GM10248 (cell line): ENCODE measurements at places on chromosomes 7 and 10.

DNA sequence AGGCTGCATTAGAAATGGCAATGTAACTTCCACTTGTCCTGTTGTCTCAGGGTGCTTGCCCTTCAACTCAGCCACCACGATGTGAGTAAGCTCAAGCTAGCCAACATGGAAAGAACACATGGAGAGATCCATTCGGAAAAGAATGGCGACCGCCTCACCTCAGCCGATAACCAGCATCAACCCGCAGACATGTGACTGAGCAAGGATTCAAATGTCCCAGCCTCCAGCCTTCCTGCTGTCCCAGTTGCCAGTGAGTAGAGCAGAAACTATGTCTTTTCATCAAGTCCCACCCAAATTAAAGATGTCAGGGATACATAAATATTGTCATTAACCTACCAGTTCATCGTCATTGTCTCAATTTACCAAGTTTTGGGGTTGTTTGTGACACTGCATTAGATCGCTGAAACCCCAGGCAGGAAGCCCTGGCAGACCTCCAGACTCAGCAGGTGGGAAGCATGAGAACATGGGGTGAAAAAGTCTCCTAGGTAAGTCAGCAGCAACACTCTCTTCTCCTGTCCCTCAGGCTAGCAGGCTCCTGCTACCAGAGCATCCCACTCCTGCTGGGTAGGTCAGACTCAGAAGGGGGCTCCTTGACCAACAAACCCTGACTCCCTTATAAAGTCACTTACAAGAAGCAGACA, 67.0 kb downstream of the OSBPL3 start:
- DNase-seq = no peak

- DNase-seq = peak; percentile 18
Measured at GRCh38 chr10:91162050-91162494, 58.4 kb upstream of the PCGF5 start.

DNA sequence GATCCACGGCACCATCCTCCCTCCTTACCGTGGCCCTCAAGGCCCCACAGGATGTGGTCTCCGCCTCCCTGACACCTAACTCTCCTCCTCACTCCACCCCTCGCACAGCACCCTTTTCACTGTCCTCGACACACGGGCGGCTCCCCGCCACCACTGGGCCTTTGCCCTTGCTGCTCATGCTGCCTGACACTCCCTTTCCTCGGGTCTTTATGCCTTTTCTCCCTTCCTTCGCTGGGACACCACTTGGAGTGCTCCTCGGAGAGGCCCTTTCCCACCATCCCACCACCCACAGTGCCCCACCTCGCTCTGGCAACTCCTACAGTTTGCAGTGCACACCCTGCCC, 7.9 kb upstream of the INMT start:
- no peak for DNase-seq

DNA sequence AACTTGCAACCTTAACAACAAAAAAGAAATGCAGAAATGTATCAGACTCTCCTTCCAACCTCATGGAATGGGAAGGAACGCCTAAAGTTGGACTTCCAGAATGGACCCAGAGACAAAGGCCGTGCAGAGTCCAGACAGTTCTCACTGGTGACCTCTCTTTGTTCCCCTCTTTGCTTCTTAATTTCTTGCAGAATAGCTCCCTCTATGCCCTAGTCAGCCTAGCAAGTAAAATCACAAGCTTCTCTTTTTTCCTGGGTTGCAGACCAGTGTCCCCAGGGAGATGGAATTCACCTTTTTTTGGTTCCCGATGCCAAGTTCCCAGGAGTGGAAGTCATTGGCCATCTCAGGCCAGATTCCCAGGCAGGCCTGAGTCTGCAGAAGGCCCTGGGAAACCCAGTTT, 278.0 kb downstream of the CCSER2 start:
- DNase-seq = no peak

- no peak for DNase-seq
Measured at GRCh38 chr7:34837316-34837715, 179.3 kb downstream of the NPSR1 start.

- peak; percentile 6 for DNase-seq
Measured at GRCh38 chr7:150902078-150903033, 50.0 kb downstream of the AOC1 start.

- DNase-seq = no peak
Measured at GRCh38 chr10:103550229-103550628, 56.7 kb downstream of the NEURL1 start.

DNA sequence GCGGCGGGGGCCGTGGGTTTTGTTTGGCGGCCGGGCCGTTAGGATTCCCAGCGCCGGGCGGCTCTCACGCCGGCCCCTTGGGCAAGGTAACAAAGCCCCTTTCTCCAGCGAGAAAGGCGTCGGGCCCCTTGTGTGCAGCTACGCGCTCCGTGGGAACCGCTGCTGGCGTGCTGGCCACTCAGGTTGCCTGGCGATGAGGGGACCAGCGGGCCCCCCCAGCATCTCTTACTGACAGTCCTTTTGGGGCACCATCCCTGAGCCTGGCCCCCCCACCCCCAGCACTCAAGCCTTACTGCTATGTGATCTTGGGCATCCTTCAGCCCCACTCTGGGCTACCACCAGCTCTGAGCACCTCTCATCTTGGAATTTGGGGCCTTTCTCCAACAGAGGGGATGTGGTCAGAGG, 1.8 kb downstream of the LFNG start:
- DNase-seq = no peak

- DNase-seq = no peak
Measured at GRCh38 chr7:41472427-41473125, 230.3 kb downstream of the INHBA start.

DNA sequence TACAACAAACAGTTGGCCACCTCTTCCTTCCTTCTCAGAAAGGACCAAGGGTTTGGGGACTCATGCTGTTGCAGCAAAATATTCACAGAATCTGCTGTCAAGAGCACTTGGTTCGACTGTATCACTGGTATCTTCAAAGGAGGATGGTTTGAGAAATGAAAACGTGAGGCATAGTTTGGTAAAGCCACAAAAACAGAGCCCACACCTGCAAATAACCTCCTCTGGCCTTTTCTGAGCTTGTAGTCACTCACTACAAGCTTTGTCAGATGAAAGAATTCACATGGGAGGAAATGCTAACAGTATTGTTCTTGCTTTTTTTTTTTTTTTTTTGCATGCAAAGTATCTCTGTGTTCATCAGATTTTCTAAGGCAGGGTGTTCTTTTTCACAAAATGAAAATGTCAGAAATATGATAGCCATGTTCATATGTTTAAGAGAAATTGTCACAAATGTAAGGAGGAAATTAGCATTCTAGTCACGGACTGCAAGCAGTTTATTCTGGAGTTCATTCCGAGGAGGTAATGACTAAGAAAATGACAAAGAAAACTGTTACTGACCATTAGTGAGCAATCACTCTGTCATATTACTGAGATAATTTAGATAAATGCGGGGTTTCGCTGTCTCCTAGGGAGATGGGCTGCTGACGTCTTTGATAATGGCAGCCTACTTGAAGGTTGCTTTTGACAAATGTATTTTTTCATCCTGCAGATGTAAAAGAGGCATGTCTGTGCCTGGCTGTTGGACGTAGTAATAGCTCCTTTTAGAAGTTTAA, 117.8 kb upstream of the MYO3A start:
- no peak for DNase-seq

GRCh38 chr7:27515933-27516332, 146.8 kb downstream of the HIBADH start:
- no peak for DNase-seq

DNA sequence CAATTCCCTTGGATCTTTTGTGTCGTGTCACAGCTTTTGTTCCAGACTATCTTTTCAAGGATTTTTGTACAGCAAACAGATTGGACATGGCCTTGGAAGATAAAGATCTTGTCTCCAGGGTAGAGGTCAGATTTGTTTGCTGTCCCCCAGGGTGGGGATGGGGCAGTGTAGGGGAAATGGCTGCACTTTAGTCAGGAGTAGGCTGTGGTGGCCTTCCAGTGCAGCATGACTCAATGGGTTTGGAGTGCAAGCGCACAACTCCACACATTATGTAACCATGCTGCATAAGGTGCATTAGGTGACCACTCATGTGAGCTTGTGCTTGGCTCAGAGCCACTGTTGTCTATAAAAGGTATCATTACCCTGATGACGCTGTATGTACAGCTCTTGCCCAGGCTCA, 23.9 kb upstream of the ADAMTS14 start:
- DNase-seq = no peak

- DNase-seq = no peak
Measured at GRCh38 chr7:159102681-159103381, 41.8 kb downstream of the VIPR2 start.

DNA sequence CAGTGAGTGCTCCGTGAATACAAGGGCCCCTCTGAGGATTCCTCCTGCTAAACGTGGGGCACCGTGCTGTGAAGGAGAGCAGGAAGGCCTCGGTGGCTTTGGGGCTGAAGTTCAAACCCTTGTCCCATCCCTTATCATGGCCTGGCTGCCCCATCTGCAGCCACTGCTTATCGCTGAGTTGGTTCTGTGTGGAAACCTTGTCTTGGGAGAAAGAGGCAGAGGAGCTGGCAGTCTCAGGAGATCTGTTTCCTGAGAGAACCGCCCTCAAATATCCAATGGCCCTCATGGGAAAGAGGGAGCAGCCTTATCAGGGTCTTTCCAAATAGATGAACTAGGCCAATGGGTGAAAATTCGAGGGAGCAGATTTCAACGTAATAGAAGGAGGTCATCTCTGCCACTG, 52.0 kb upstream of the NRF1 start:
- no peak for DNase-seq

DNA sequence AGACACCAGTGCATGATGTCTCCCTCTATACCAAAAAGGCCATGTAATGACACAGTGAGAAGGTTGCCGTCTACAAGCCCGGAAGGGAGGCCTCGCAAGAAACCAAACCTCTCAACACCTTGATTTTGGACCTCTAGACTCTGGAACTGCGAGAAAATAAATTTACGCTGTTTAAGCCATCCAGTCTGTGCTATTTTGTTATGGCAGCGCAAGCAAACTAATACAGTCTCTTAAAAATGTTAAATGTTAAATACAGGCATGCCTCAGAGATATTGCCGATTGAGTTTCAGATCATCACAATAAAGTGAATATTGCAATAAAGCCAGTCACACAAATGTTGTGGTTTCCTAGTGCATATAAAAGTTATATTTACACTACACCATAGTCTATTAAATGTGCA, 5.0 kb upstream of the MINDY3 start:
- DNase-seq = no peak

GRCh38 chr10:17088118-17088806, 41.3 kb downstream of the CUBN start:
- DNase-seq = no peak

GRCh38 chr10:110931769-110932381, 12.5 kb downstream of the SHOC2 start:
- no peak for DNase-seq

GRCh38 chr10:78736926-78737630, 331.7 kb upstream of the ZMIZ1 start:
- no peak for DNase-seq
